Placental pericyte (primary cell): ENCODE measurements at places on chromosomes 6 and 20. TPM values are rescaled to one million over a fixed set of nuclear protein-coding genes. Genes with fewer than 3 reads are reported as not detected.

Gene FRS3
- total RNA-seq = 1.7 and 2.2 TPM in 2 replicates

Gene ATF6B
- 28.8 and 39.2 TPM in 2 replicates for total RNA-seq

Gene MTO1
- 45.3 and 48.8 TPM in 2 replicates for total RNA-seq

Gene OR11A1
- total RNA-seq = not detected in 2 replicates

Gene ANKEF1
- total RNA-seq = 0.66 and 0.72 TPM in 2 replicates

Gene SNX9
- total RNA-seq = 61.9 and 65.0 TPM in 2 replicates

Gene PRKN
- total RNA-seq = 0.72 TPM in 1 of 2 replicates, not detected in the other

Gene PAX1
- not detected in 2 replicates for total RNA-seq

Gene PBX2
- 51.4 and 57.8 TPM in 2 replicates for total RNA-seq

Gene PPP1R3D
- total RNA-seq = 3.9 and 8.3 TPM in 2 replicates

Gene TUBB2A
- 20.4 and 171 TPM in 2 replicates for total RNA-seq

Gene WFDC10B
- not detected in 2 replicates for total RNA-seq

Gene FAM217B
- 2.8 and 8.0 TPM in 2 replicates for total RNA-seq

Gene RPS18
- 1,400 and 3,187 TPM in 2 replicates for total RNA-seq

Gene LGSN
- 0.22 TPM in 1 of 2 replicates, not detected in the other for total RNA-seq

Gene CRISP1
- not detected in 2 replicates for total RNA-seq

Gene GRM4
- not detected in 2 replicates for total RNA-seq

Gene CGA
- not detected in 2 replicates for total RNA-seq

Gene GJA10
- total RNA-seq = not detected in 2 replicates

Gene ULBP3
- total RNA-seq = 7.0 and 20.3 TPM in 2 replicates
